ENCODE measurements at places on chromosomes 12 and 14. TPM values are rescaled to one million over a fixed set of nuclear protein-coding genes. Genes with fewer than 3 reads are reported as not detected.

Gene DNAH10
- 0.46 TPM for total RNA-seq

Gene KLRC2
- total RNA-seq, result not detected

Gene E2F7
- total RNA-seq, result 16.7 TPM

Gene GYS2
- not detected for total RNA-seq

Gene FLVCR2
- 0.69 TPM for total RNA-seq

Gene B3GNT4
- 0.59 TPM for total RNA-seq

Gene BCL2L2
- total RNA-seq, result 31.4 TPM

Gene MYF6
- total RNA-seq, result not detected

Gene CCDC197
- total RNA-seq, result not detected

Gene EML5
- total RNA-seq, result 0.13 TPM

Gene CLEC4D
- not detected for total RNA-seq

Gene OAS1
- total RNA-seq, result 1.2 TPM
